Naive thymus-derived CD8-positive, alpha-beta T cell (primary cell): ENCODE measurements at places on chromosomes 2 and 18.
A peak's percentile ranks its signal among the peaks of the same experiment; 100 is the strongest.

DNA sequence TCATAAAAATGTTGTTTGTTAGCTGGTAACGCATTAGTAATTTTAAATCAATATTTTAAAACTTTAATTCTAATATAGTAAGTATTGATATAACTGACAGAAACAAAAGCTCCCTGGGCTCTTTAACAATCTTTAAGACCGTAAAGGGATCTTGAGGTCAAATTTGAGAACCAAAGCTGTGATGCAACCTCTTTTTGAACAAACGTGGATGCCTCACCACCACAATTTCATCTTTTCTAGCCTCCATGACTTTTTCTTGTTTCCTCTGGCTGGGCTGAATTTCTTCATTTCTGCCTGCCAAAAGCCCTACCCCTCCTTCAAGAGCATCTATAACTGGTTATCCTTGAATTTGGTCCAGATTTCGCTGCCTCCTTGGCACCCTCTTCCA is 563 bp upstream of the POLE4 start:
- no peak for DNase-seq

DNA sequence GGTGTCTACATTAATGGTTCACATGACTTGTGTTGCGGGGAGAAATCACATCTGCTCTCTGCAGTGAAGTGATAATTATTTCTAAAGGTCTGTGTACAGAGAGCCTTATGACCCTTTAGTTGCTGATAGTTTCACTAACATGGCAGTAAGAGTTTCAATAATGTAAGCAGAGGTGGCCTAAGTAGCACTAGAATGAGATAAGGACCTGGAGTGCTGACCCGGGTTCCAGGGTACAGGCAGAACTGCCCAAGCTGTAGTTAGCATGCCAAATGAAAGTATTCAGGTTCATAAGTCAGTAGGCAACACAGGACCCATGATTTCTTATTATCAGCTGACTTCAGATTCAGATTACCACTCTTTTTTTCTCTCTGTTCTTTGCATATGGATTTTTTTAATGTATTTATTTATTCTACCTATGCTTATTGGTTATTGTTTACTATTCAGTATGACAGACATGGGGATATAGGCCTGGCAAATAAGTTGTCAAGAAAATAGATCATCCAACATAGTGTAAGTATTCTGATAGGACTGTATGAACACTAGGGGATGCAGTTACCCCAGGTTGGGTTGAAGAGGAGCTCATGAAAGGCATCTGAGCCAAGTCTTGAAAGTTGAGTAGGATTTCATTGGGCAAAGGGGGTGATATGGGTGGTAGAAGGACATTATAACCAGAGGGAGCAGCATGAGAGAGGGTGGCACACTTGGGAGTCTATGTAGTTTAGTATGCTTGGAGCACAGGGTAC is 105.2 kb downstream of the CCDC85A start:
- no peak for DNase-seq

DNA sequence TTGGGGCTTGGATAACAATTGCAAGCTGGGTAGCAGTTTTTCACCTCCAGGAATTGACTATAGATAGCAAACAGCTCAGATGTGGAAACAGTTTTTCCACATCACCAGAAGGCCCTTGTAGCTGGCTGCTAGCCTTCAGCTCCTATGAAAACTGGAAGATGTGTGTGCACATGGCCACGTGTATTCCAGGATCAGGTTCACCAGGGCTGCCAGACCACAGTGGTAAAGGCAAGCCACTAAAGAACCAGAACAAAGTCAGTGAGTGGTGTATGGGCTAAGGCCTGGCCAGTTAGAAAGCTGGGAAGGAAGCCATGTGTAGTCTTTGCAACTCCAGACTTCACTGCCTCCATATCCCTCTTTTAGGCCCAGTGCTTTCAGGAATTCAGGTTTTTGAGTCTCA is 12.9 kb downstream of the LRRTM1 start:
- no peak for DNase-seq

- peak; percentile 78 for DNase-seq
Observed at GRCh38 chr2:240568678-240569522, 616 bp downstream of the RNPEPL1 start.

GRCh38 chr18:22285361-22286140 is 116.2 kb downstream of the GATA6 start:
- no peak for DNase-seq

- no peak for DNase-seq
Observed at GRCh38 chr2:207333599-207334300, 168.0 kb upstream of the KLF7 start.

DNA sequence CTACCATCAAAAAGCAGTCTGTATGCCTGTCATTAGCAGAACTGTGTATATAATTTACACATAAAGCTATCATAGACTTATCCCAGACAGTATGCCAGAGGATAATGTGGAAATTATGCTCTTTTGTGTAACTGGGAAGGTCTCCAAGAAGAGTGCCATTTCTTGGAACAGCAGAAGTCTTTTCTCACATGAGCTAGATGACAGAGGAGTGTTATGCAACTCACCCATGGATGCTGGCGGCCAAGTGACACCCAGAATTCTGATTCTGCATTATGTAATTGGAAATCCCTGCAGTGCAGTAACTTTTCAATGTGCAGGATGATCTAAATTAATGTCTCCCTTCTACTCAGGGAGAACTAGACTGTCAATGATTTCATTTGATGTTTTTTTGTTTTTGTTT is 160.0 kb downstream of the UBE2E3 start:
- DNase-seq, result no peak

DNA sequence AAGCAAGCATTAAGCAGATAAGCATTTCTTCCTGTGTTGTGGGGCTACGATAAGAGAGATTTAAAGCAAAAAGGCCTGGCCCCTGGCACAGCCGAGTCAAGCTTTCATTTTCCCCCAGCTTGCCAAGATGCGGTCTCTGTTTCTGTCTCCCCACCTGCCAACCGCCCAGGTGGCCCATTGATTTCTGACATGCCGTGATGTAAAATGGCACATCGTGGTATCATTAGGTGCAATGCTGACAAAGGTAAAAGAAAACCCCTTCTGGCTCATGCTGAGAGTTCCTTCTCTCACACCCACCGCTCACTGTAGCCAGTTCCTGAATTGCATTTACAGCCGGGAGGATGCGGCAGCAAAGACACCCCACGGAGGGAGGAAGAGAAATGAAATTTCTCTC is 62.8 kb downstream of the BOD1L2 start:
- no peak for DNase-seq

DNA sequence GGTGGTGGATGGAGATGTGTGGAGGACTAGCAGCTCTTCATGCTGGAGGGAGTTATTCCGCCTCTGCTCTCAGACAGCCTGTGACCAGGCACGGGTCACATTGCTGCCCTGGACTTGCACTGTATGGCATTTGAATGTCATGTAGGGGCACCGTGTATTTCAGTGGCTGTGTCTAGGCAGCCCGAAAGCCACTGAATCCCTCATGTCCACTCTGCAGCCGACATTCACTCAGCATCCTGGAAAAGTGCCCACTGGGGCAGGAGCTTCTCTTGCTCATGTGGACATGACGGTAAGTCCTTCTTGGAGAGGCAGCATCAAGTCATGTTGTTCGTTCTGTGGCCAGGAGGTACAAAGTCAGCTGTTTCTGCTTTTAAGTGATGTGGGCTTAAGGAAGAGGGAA is 127.9 kb downstream of the SH3RF3 start:
- no peak for DNase-seq

- no peak for DNase-seq
Observed at GRCh38 chr2:240818293-240819125, 1.5 kb downstream of the KIF1A start.

- DNase-seq, result no peak
Observed at GRCh38 chr2:8851811-8852560, 14.6 kb upstream of the KIDINS220 start.

GRCh38 chr2:129849559-129850160 is 129.8 kb upstream of the RAB6C start:
- no peak for DNase-seq

DNA sequence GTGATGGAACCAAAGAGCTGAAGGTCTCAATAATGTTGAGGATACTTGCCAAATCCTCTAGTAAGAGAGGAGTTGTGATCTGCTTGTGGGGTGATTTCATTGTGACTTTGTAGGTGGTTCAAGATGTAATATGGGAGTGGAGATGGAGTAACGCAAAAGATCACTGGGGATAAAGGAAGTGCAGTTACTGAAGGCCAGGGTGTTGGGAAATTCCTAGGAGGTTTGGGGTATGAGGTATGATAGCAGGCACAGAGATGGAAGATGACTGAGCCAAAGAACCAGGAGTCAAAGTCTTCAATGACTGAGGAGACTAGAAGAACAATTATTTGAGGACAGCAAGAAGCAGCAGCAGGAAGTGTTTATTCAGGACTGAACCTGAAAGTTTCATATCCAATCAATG is 222.6 kb downstream of the NCKAP5 start:
- DNase-seq, result no peak

DNA sequence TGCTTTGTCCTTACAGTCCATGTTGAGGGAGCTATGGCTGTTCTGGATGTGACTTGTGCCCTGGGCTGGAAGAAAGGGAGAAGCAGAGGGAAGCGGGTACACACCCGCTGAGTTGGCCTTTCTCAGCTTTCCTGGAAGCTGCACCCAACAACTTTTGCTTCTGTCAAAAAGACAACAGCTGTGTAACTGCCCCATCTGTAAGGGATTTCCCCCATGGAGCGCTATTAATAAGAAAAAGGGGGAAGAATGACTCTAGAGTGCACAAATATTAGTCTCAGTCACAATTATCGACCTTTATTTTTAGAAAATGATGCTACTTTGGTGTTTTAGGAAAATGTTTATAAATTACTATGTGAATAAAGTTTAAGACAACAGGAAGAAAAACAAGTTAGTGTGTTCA is 368.3 kb downstream of the RAD51AP2 start:
- DNase-seq, result no peak

DNA sequence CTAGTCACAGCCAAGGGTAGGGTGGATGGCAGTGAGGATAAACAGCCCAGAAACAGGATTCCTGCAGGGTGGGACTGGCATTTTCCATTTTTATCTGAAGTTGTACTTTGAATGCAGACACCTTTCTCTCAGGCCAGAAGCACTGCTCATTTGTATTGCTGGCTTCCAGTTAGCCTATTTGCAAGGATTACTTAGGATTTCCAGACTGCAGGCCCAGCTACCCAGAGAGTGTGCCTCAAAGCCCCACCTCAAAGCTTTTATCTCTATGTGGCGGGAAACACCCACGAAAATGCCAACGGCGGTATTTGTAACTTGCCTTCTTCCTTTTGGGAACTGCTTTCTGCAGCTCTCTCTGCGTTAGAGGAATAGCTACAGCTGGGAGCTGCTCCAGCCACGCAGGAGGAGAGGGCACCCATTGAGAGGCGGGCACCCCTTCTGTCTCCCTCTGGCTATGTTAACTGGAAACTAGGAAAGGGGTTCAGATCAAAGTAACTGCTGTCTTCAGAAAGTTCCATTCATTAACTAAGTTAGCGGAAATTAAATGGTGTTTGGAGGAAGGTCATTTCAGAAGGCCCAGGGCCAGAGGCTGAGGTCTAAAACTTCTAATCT is 144.9 kb downstream of the TGIF1 start:
- no peak for DNase-seq

- DNase-seq, result no peak
Observed at GRCh38 chr2:226362980-226363379, 436.6 kb downstream of the IRS1 start.

- DNase-seq, result no peak
Observed at GRCh38 chr2:180933332-180933731, 47.1 kb upstream of the UBE2E3 start.

- no peak for DNase-seq
Observed at GRCh38 chr2:8251291-8251690, 430.6 kb upstream of the ID2 start.

- DNase-seq, result no peak
Observed at GRCh38 chr2:222609381-222609780, 46.5 kb downstream of the FARSB start.

DNA sequence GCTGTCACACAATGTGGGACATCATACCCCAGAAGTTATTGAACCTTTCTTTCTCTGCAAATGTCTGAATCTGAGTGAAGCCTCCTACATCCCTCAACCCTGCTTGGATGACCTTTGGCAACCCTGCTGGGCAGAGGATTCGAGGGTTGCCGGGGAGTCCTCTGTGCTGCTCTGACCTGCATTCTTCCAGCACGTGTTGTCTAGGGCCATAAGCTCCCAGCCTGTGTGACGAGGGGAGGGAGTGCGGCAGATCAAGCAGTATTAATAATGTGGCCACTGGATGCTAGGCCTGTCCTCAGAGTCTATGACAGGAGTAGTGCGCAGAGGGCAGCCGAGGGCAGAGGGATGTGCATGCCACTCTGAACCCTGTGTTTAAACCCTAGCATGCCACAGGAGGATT is 58.8 kb downstream of the RPL37A start:
- DNase-seq, result no peak

- DNase-seq, result no peak
Observed at GRCh38 chr2:158239271-158239670, 137.6 kb downstream of the UPP2 start.

DNA sequence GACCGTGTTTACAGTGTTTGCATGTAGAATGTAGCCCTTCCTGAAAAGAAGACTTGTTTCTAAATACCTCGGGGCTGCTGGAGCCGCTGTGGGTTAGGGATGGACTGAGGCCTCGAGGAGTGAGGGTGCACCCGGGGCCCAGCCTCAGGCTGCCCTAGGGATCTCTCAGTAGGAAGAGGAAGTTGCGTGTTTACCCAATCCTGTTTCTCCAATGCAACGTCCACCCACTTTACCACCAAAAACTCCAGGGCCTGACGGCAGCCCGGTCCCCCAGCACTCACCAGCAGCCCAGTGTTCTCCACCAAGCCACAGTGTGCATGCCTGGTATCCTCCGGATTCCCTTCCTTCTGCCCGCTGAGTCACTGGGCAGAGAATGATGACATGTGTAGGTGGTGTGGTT is 255.8 kb downstream of the GLI2 start:
- no peak for DNase-seq

GRCh38 chr18:5317186-5317585 is 21.7 kb upstream of the ZBTB14 start:
- no peak for DNase-seq

- DNase-seq, result no peak
Observed at GRCh38 chr2:238098901-238099713, 1.0 kb upstream of the ESPNL start.

GRCh38 chr18:73088445-73088844 is 220.7 kb upstream of the NETO1 start:
- no peak for DNase-seq

DNA sequence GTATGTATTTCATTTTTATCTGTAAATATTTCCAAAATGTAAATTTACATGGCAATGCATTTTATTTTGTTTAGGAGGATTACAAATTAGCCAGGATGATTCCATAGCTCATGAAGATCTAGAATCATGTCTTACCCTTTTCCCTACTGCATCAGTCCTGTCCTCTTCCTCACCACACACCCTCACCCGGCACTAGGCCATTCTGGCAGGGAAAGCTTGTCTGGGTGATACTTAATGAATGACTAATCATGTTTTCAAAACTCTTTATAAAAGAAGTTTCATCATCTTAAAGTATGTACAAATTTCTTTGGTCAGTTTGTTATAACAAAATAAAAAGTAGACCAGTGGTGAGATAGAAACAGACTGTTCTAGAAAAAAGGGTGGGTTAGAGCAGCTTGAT is 283.3 kb upstream of the VWC2L start:
- no peak for DNase-seq
